Islet precursor cell (in vitro differentiated cells): ENCODE measurements at places on chromosomes 2 and 18.

DNA sequence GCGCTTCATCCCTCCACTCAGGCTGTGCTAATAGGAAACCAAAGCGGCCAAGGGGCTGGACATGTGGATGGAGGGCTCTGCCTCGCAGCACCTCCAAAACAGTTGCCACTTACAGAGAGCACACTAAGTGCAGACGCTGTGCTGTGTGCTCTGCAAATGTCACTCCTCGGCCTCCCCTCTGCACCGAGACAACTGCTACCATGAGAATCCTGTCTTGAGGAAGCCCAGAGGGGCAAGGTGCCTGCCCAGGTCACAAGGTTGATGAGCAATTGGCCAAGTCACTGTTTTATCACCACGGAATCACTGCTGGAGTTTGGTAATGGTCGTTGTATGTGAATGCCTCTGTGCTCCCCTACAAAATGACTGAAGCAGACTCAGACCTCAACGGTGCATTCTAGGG is 132.2 kb downstream of the SEPTIN10 start:
- DNase-seq: no peak

DNA sequence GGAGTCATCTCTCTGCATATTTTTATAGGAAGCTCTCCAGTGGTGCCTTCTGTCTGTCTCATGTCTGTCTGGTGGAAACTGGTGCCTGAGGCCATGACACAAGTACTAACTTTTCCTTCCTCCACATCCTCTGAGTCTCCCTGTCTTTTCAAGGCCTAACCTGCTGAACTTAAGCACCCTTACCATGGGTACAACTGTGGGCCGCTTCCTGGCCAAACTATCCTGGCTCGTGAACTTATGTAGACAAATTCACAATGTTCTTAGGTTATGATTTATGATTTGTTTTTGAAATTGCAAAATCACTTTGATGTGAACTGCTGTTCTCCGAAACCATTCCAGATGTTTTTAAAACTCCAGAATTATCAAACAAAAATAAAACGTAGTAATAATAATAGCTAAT is 804.5 kb upstream of the POU3F3 start:
- DNase-seq: no peak

DNA sequence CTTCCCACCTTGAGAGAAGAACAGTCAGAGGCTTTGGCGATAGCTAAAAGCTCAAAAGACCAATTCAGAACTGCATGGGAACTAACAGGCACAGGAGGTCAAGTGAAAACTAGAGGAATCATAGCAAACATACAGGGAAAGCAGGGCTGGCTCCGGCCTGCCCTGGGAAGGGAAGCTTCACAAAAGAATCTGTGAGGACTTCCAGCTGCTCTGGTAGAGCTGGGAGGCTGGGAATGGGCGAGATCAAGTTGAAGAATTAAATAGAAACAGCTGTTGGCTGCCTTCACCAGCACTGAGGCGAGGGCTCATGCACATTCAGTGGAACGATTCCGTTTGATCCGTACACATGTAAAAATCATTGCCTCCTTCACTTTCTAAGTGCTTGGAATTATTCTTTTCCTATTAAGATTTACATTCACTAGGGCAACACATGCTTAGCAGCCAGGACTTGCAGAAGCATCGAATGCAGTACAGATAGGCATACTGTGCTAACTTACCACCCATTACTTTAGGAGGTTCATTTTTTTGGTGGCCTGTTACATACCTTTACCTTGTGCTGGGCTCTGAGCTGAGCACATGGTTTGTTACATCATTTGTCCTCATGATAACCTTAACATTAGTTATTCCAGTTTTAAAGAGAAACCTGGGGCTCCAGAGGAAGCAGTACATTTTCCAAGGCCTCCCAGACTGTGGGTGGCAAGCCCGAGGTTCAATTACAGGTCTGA is 125.4 kb upstream of the RNF152 start:
- DNase-seq: no peak

GRCh38 chr2:233444501-233444900 is 90.2 kb downstream of the DGKD start:
- peak; percentile 6 for DNase-seq

- no peak for DNase-seq
Measured at GRCh38 chr2:37481244-37481643, 136.8 kb downstream of the QPCT start.

DNA sequence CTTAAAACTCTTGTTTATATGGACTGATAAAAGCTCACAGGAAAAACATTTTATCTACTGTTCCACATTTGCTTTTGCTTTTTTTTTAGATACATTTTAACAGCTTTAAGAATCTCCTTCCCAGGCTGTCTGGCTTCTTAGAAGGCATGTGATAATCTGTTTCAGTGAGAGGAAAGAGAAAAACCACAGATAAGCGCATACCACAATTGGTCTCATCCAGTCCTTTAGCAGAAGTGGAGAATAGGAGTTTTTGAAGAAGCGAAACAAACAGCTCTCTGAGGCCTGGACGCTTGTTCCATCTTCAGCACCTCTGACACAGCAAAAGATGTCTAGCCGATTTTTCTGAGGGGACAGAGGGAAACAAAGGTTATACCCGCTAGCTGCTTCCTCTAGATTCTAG is 37.6 kb downstream of the RMC1 start:
- DNase-seq: no peak

GRCh38 chr2:28979041-28979440 is 2.1 kb upstream of the TOGARAM2 start:
- no peak for DNase-seq
